Effector memory CD8-positive, alpha-beta T cell (primary cell): ENCODE measurements at places on chromosomes 7 and 10.

DNA sequence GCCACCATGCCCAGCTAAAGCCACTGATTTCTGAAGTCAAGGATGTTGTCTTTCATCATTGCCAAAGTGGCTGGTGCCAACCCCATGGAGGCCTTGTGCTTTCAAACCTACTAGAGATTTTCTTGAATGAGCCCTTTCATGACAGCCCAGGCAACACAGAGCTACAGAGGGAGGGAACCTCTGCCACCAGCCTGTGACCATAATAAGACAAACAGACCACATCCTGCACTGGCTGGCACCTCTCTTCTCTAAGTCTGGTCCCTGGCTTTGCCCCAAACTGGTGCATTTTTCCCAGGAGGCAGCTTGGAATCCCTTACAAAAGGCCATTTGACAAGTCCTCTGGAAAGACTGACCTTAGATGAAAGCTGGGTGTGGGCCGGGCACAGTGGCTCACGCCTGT lies 348.8 kb downstream of the GALNT17 start:
- no peaks in the 10 kb centered on the region for H3K36me3 ChIP-seq
- no peaks in the 10 kb centered on the region for H3K27me3 ChIP-seq
- no peaks in the 10 kb centered on the region for H3K4me1 ChIP-seq
- H3K27ac ChIP-seq, result no peak overlapping the region
- DNase-seq, result no peak
- no peak overlapping the region for H3K4me3 ChIP-seq

DNA sequence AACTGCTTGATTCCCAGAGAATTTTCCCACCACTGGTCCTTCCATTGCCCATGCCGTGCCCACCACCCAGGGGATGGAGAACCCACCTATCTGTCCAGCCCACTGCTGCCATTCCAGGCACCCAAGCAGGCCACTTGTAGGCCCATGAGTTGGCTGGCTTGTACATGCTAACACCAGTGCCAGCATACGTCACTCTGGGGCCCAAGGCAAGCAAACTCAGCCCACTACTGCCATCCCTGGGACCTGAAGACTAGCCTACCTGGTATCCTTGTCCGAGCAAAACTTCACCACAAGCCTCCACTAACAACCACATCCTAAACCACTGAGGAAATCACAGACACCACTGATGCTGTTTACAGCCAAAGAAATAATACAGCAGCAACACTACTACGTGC lies 44.7 kb upstream of the CDK6 start:
- no peak for DNase-seq
- H3K27me3 ChIP-seq, result no peaks in the 10 kb centered on the region
- no peak overlapping the region for H3K4me3 ChIP-seq
- no peaks in the 10 kb centered on the region for H3K36me3 ChIP-seq
- H3K27ac ChIP-seq, result peak overlapping the region; percentile 61

GRCh38 chr10:129771991-129772431 lies 192.1 kb downstream of the EBF3 start:
- no peaks in the 10 kb centered on the region for H3K27me3 ChIP-seq
- no peak overlapping the region for H3K4me3 ChIP-seq
- no peak for DNase-seq
- H3K27ac ChIP-seq, result no peak overlapping the region

DNA sequence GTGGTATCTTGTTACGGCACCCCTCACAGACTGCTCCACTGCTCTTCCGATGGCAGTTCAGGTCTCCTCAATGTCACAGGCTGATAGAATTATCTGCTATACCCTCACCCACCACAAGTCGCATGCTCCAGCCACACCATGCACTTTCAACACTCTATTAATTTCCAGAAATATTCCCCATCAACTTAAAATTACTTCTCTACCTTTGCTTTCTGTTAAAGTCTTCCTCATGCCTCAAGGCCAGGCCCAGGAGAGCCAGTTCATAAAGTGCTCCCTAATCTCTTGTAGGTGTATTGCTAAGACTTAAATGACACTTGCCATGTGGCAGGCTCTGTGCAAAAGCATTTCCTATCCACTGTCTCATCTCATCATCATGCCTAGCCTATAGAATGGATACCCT lies 105.9 kb upstream of the ARID5B start:
- no peak overlapping the region for H3K4me3 ChIP-seq
- DNase-seq, result no peak
- no peaks in the 10 kb centered on the region for H3K4me1 ChIP-seq
- H3K36me3 ChIP-seq, result no peaks in the 10 kb centered on the region
- no peak overlapping the region for H3K27ac ChIP-seq

DNA sequence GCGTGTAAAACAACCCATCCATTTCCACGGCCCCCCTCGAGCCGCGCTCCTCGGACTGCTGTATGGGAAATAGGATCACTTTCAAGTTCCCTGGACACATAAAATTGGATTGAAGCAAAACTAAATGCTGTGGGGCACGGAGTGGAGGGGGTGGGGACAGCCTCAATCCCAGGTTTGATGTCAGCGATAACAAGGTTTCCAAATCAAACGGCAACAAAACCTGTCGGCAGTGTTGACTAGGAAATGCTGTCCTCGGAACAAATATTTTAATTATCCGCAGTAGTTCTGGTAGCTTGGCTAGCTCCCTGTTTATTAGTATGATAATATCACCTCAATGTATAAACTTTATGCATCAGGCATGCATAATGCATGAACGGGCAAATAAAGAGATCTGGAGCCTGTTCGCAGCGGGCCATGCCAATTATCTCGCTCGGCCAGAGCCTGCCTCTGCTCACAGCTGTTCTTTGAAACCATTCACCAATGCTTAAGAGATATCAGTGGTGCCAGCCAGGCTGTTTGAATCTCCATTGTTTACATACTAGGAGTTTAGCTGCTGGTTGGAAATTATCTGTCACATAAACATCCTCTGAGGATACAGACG lies 161.1 kb downstream of the PAXIP1 start:
- H3K4me3 ChIP-seq, result no peak overlapping the region
- no peaks in the 10 kb centered on the region for H3K36me3 ChIP-seq
- H3K27me3 ChIP-seq, result peaks cover 26% of the 10 kb centered on the region
- no peak overlapping the region for H3K27ac ChIP-seq

- peaks cover 1% of the 10 kb centered on the region for H3K4me1 ChIP-seq
- H3K27me3 ChIP-seq, result no peaks in the 10 kb centered on the region
- DNase-seq, result no peak
- no peak overlapping the region for H3K4me3 ChIP-seq
- H3K27ac ChIP-seq, result no peak overlapping the region
Measured at GRCh38 chr10:128823201-128823600, 643.8 kb upstream of the MGMT start.

- H3K4me3 ChIP-seq, result no peak overlapping the region
- DNase-seq, result no peak
- H3K27me3 ChIP-seq, result peaks cover 57% of the 10 kb centered on the region
- H3K36me3 ChIP-seq, result no peaks in the 10 kb centered on the region
- H3K4me1 ChIP-seq, result peaks cover 12% of the 10 kb centered on the region
Measured at GRCh38 chr10:111146025-111146640, 69.3 kb downstream of the ADRA2A start.

DNA sequence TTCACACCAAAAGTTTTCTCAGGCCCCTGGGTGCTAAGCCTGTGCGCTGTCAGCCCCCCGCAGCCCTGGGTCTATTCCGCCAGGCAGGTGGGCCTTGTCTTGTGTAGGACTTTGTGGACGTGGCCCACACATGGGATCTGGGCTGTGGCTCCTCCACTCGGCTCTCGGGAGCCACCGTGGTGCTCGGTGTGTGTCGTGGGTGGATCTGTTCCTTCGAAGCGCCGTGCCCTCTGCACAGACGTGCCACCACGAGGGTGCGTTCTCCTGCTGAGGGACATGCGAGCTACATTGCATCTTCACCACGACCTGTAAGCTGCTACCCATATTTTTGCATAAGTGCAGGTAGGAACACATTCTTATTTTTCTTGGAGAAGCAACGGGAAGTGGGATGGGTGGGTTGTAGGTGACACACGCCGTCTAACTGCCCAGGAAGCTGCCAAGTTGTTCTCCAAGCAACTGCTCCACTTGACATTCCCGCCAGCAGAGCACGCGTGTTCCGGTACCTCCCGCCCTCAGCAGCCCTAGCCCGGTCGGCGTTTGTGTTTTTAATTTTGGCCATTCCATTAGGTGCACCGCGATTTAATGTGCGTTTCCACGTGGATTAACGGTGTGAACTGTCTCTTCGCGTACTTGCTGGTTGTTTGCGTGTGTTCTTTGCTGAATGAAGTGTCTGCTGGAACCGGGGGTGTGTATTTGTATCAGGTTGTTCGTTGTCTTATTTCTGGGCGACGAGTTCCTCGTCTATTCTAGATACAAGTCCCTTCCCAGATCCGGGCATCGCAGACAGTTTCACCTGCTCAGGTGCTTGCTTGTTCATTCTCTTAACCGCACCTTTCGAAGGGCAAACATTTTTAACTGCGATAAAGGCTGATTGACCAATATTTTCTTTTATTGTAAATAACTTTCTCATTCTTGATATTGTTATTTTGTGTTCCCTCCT lies 47.4 kb upstream of the CFAP46 start:
- H3K27me3 ChIP-seq, result no peaks in the 10 kb centered on the region
- no peak overlapping the region for H3K27ac ChIP-seq
- no peak for DNase-seq
- no peaks in the 10 kb centered on the region for H3K4me1 ChIP-seq
- no peak overlapping the region for H3K4me3 ChIP-seq
- H3K36me3 ChIP-seq, result no peaks in the 10 kb centered on the region

GRCh38 chr10:107540981-107541380 lies 376.5 kb upstream of the SORCS1 start:
- H3K36me3 ChIP-seq, result peaks cover 3% of the 10 kb centered on the region
- no peak overlapping the region for H3K4me3 ChIP-seq
- no peaks in the 10 kb centered on the region for H3K4me1 ChIP-seq
- H3K27ac ChIP-seq, result no peak overlapping the region
- DNase-seq, result no peak
- no peaks in the 10 kb centered on the region for H3K27me3 ChIP-seq

- H3K4me1 ChIP-seq, result no peaks in the 10 kb centered on the region
- peaks cover 11% of the 10 kb centered on the region for H3K27me3 ChIP-seq
- H3K4me3 ChIP-seq, result no peak overlapping the region
Measured at GRCh38 chr7:1761774-1762173, 91.7 kb downstream of the ELFN1 start.

DNA sequence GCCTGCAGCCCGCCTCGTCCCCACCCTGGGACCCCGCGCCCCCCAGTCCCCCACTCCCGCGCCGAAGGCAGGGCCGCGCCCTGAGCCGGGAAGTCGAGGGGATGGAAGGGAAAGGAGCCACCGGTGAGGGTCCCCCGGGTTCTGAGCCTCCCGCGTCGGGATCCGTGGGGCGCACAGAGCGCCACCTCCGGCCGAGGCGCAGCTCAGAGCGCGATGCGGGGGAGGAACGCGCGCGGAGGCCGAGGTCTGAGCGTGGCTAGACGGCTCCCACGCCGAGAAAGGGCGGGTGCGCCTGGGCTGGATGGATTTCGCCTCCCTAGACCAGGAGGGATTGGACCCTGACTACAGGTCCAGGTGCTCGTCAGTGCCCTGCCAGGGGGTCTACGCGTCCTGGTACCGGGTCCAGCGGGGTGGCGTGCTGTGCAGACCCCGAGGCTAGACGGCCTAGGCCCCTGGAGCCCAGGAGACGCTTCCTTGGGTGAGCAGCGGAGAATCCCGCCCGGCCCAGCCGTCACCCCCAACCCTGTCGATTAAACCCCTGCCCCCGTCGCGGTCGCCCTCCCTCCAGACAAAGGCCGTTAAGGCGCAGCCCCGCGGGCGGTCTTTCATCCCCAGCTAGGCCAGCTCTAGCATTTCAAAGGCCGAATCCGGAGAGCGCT lies 986 bp upstream of the PDGFA start:
- peaks cover 6% of the 10 kb centered on the region for H3K4me1 ChIP-seq
- H3K27ac ChIP-seq, result no peak overlapping the region
- peak overlapping the region; percentile 57 for H3K4me3 ChIP-seq
- DNase-seq, result no peak
- H3K27me3 ChIP-seq, result peaks cover 21% of the 10 kb centered on the region
- H3K36me3 ChIP-seq, result peaks cover 3% of the 10 kb centered on the region

DNA sequence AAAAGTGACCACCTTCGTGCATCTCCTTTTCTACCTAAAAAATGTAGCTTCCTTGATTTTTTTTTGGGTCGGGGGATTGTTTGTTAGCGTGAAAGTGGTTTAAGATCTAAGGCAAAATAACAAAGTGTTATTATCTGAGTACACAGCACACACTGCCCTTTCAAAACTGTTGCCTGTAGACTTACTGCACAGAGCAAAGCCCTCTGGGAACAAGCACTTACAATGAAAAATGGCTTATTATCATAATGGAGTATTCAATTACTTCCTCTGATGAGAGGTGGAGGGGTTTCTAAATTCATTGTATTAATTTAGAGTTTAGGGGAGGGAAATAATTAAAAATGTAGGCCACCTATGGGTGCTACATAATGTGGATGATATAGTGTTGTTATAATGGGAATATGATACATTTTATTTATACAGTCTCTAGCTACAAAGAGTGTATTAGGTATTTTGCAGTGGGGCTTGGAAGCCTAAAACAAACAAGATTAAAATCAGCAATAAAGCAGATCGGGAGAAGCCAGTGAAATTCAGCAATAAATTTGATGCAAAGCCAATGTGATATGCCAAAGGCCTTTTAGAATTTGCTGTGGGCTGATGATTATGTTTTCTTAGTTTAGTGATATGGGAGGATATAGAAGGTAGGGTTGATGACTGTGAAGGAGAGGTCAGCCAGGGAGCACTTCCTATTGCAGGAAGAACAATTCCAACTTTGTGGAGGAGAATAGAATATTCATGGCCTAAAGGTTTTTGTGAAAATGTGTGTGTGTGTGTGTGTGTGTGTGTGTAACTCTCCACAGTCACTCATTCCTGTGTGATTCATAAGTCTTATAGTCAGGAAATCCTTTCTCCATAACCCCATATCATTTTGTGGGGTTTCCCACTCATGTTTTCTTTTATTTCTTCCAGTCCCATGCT lies 17.7 kb upstream of the EXOC4 start:
- no peak overlapping the region for H3K4me3 ChIP-seq
- no peaks in the 10 kb centered on the region for H3K4me1 ChIP-seq
- no peaks in the 10 kb centered on the region for H3K36me3 ChIP-seq
- DNase-seq, result no peak
- no peak overlapping the region for H3K27ac ChIP-seq

- no peak overlapping the region for H3K4me3 ChIP-seq
- no peaks in the 10 kb centered on the region for H3K27me3 ChIP-seq
- H3K36me3 ChIP-seq, result no peaks in the 10 kb centered on the region
- DNase-seq, result no peak
- no peaks in the 10 kb centered on the region for H3K4me1 ChIP-seq
- no peak overlapping the region for H3K27ac ChIP-seq
Measured at GRCh38 chr10:58044072-58044471, 223.6 kb downstream of the IPMK start.

- no peak overlapping the region for H3K27ac ChIP-seq
- H3K4me1 ChIP-seq, result no peaks in the 10 kb centered on the region
- H3K27me3 ChIP-seq, result no peaks in the 10 kb centered on the region
Measured at GRCh38 chr7:47432671-47433563, 149.0 kb downstream of the TNS3 start.

DNA sequence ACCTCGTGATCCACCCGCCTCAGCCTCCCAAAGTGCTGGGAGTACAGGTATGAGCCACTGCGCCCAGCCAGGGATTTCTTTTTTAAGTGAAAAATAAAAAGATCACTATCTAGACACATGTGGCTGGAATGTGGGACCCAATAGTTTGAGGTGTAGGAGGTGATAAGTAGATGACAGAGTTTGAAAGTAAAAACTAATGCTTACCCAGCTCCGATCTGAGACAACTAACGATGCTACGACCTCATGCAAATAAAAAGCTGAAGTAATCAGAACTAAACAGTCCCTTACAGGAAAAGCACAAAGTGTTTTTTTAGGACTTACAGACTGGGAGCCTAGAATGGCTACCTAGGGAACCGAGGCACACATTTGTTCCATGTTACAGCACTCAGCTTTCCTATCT lies 23.0 kb downstream of the PCGF6 start:
- no peak overlapping the region for H3K4me3 ChIP-seq
- no peaks in the 10 kb centered on the region for H3K27me3 ChIP-seq
- no peak overlapping the region for H3K27ac ChIP-seq

- H3K27ac ChIP-seq, result no peak overlapping the region
- peaks cover 3% of the 10 kb centered on the region for H3K36me3 ChIP-seq
Measured at GRCh38 chr7:132455378-132455777, 120.9 kb downstream of the PLXNA4 start.
